HL-60 (cell line): ENCODE measurements at places on chromosomes 16 and 17.

- peak; percentile 94 for DNase-seq
Observed at GRCh38 chr16:29663016-29663806, at the start of gene SPN. Gene SPN, plus strand, starts transcription at chr16:29663247. Its CDS starts 482 bp downstream, at chr16:29663729.

- no peak for DNase-seq
Observed at GRCh38 chr17:19677736-19678379, 29.3 kb downstream of the ALDH3A2 start.

DNA sequence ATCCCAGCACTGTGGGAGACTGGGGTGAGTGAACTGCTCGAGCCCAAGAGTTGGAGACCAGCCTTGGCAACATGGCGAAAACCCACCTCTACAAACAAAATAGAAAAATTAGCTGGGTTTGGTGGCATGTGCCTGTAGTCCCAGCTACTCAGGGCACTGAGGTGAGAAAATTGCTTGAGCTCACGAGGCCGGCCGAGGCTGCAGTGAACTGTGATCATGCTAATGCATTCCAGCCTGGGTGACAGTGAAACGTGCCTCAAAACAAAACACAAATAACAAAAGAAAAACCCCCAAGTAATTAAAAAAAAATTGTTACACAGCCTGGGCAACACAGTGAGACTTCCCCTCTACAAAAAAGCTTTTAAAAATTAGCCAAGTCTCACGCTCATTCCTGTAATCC lies 5.0 kb downstream of the CCDC47 start:
- DNase-seq: no peak

- DNase-seq: no peak
Observed at GRCh38 chr16:56722200-56722842, 7.6 kb upstream of the NUP93 start.

DNA sequence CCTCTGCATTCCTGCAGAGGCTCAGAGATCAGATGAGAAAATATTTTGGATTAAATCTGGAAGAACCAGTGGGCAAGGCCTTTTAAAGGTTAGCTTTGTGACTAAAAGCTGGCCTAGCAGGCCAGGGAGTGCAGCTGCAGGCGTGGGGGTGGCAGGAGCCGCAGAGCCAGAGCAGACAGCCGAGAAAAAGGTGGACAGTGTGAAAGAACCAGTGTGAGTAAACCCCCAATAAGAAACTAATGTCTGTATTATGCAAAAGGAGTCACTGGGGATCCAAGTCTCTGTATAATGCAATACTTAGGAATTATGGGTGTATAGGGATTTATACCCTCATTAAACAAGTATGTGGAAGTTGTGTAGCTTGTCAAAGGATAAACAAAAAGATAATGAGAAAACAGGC lies 21.4 kb upstream of the SPACA3 start:
- no peak for DNase-seq

- DNase-seq: no peak
Observed at GRCh38 chr16:59192551-59193199, 458.6 kb upstream of the GOT2 start.

- DNase-seq: no peak
Observed at GRCh38 chr16:84544031-84544773, 39.7 kb upstream of the MEAK7 start.

DNA sequence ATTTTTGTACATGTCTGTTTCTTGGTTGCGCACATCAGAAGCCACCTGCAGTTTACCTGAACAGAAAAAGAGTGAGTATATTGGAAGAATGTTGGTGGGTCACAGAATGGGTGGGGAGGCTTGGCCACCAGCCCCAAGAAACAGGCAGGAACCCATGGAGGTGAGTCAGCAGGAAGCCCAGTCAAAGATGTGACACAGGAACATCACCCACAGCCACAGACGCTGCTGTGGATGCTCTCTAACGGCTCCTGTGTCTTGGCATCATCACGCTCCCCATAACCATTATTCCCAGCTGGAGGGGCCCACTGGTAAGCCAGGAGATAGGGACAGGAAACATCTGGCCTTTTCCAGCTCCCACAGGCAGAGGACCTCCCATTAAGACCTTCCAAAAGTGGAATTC lies 94.0 kb upstream of the WSB1 start:
- DNase-seq: no peak

DNA sequence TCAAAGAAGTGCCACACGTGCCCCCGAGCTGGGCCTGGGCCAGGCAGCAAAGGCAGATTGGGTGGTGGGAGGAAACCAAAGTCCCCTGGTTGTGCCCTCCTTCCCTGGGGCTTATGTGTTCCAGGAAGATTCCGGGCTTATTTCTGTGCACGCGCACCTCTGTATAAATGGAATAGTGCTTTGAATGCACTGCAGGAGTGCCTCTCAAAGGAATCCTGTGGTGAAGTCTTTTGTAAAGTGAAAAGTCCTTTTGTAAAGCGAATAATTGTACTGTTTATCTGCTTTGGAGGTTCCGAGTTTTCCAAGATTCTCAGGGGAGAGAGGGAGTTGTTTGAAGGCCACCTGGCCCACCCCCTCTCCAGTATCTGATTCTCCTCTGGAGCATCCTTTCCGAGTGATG lies 26.8 kb downstream of the C17orf75 start:
- no peak for DNase-seq
